ENCODE measurements at places on chromosomes 3 and 15.
A peak's percentile ranks its signal among the peaks of the same experiment; 100 is the strongest.

DNA sequence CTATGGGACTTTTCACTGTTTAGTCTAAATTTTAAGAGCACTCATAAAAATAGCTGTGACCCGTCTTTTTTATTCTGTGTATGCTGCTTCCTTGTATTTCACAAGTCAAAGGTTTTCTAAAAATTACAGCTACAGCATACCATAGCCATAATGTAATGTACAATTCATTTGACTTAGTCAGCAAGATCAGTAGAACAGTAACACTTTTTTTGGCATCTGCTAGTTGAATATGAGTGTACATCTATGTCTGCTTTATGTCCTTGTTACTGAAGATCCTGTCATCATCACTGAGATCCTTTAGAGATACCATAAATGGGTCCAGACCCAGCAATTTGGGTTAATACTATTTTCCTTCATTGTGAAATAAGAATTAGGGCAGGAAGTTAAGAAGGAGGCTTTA is 42.2 kb downstream of the CMSS1 start:
- peak; percentile 87 for DNase-seq

DNA sequence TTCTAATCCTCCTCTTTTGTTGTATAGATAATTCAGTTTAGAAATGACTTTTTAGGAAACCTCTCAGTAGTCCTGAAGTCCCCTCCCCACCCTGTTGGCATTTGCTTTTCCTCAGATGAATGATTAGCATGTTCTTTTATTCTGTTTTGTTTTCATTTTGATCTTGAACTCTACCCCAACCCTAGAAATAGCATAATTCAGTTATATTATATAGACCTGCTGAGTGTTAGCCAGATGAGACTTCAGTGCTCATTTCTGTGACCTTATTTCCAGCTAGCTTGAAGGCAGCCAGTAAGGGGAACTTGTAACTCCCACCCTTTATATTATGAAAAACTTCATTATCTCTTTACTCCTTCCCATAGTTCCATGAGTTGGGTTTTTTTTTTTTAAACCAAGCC is 41.2 kb downstream of the SNRK start:
- no peak for DNase-seq

- DNase-seq, result no peak
Observed at GRCh38 chr3:197407526-197407925, 109.1 kb upstream of the DLG1 start.

- peak; percentile 30 for DNase-seq
Observed at GRCh38 chr15:28086175-28086703, 12.9 kb downstream of the OCA2 start.

DNA sequence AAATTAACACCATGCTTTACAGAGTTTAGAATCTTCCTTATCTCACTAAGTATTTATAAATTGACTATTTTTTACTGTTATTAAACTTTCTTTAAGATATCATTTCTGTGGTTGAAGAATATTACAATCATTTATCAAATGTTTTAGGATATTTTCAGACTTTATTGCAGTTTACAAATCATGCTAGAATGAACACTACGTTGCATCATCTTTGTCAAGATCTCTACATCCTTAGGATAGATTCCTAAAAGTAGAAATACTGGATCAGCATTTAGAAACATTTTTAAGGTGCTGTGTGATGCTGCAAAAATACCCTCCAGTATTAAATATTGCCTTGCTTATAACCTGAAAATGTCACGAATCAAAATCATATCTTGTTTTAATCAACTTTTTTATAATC is 2.5 kb upstream of the PLD1 start:
- no peak for DNase-seq

DNA sequence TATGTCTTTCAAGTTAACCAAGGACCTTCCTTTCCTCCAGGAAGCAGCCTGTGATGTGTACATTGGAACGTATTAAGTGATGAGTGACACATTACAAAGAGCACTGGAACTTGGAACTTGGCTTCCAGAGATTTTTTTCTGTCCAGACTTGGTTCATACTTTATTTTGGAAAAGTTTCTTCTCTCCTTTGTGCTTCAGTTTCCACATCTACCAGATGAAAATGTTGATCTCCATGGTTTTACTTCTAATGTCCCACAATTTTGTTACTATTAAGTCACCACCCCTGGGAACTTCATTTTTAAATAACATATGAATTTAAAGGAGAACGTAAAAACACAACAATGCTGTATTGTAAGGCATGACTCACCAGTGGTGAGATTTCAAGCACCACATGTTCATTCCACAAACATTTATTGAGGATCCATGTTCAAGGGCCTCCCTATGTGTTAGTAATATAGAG is 290.7 kb upstream of the LMCD1 start:
- DNase-seq, result no peak

Data from GM04504 (cell line).